ENCODE measurements at places on chromosomes 1 and 21.

DNA sequence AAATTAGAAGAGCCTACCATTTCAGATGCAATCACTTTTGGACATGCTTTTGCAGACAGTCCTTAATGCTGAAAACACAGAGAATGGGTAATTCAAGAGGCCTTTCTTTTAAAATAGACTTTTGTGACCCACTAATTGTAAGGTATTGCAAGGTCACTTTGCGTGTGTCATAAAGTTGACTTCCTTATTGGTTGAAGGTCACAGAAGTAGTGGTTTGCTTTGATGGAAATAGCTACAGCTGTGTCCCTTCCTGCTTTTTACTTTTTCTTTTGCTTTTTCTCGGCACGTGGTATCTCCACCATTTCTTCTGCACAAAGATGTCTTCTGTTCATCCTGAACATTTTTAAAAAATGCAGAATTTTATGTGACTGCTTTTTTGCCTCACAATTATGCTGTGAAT lies 146.8 kb downstream of the DYRK1A start:
- DNase-seq: no peak

- no peak for DNase-seq
Measured at GRCh38 chr1:242579528-242580235, 55.2 kb upstream of the PLD5 start.

GRCh38 chr1:211267204-211267857 lies 8.2 kb downstream of the RCOR3 start:
- DNase-seq: no peak

GRCh38 chr1:59480188-59480888 lies 183.4 kb downstream of the FGGY start:
- DNase-seq: no peak

DNA sequence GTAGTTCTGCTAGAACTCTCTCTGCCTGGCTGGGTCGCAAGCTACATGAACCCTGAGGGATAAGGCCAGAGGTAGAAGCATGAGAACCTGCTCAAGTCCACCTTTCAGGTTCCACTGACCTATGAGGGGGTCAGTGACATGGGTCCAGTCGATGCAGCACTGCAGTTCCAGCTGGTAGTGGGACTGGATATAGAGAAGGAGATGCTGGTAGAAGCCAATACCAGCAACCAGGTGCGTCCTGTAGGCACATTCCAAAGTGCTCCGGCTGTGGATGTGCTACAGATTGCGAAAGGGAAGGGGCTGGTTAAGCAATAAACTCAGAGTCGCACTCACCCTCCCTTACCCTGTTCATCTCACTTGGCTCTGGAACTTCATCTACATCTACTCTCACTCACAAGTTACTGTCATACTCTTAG lies 5.7 kb downstream of the SMG5 start:
- no peak for DNase-seq

DNA sequence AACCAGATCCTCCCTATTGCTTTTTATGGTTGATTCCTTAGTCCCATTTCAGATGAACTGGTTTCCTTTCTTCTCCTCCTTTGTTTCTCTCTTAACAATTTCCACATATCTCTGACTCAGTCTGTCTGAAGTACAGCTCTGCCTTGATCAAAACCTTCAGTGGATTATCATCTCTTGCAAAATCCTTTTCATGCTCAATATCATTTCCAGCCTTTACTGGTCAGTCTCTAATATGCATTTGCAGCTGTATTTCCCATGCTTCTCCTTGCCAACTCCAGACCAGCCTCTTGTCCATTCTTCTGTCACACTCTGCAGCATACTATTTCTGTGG lies 72.2 kb downstream of the SNX7 start:
- no peak for DNase-seq

DNA sequence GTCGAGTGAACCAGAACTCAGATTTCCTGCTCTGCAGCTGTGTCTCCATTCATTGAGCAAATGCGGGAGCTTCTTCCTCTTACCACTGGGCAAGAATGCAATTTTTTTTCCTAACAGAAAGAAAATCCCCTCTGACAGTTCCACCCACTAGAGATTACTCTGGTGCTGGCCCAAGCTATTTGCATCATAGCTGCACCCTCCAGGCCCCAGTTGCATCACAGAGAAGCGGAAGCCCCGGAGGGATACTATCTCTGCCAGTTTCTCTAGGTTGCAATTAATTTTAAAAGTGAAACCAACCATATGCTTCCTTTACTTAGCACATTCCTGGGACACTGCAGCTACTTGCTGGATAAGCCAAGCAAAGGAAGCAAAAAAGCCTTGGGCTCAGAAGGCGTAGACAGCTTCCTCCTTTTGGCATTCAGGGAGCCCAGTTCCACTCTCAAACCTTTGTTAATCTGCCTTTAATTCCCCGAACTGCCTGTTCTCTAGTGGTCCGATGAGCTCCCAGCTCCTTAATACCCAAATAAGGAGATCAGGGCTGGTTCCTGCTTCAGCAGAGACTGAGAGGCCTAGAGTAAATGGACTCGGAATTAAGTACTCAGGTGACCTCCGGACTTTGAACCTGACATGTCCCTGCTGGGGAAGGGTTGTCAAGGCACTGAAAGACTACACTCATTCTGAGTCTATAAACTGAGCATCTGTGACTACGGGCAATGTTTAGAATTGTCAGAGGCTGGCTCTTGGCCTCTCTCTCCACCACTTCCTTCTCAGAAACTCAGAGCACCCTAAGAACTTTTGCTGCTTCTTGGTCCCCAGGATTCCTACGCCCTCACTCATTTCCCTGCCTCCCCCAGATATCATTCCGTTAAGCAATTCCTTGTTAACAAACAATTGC lies 72.5 kb upstream of the TNFSF18 start:
- DNase-seq: peak; percentile 88

GRCh38 chr1:173257805-173258204 lies 50.7 kb upstream of the TNFSF4 start:
- DNase-seq: peak; percentile 76

DNA sequence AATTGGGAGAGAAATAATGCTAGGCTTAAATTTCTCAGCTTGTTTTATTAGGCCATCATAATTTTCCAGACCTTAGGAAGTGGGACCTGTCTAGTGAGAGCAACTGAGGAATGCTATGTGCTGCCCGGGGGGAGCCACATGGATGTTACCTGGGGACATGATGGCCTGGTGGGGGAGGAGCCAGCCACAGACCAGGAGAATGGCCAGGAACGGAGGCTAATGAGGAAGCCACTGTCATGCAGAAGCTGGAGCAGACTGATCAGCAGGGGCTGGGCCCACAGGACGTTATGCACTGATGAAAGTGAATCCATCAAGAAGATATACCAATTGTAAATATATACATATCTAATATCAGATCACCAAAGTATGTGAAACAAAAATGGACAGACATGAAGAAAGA lies 4.6 kb upstream of the KRTAP10-1 start:
- no peak for DNase-seq

DNA sequence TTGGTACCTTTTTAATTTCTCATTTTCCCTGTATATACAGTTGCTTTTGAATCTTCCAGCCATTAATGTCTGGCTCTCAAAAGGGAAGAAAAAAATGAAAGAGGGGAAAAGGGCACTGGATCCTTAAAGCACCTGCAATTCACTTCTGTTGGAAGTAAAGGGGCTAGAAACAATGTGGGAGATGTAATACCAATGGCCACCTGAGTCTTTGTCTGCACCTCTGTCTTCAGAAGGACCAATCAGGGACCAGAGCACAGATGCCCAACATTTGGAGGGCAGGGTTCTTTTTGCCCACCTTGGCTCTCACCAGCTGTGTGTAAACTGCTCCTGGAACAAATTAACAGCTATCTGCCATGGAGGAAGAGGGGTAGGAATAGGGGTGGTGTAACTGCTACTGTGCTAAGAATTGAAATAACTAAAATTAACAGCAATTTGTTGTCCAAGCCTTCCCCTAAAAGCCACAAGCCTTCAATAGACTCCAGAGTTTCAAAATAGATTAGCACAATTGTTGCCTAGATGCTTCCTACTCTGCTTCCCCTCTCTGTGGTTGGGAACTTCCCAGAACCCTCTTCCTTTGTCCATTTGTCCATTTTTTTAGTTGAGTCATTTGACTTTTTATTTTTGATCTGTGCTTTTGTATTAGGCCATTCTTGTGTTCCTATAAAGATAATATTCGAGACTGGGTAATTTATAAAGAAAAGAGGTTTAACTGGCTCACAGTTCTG lies 11.5 kb upstream of the LRRC8B start:
- DNase-seq: no peak

GRCh38 chr21:29172282-29172681 lies 41.8 kb downstream of the MAP3K7CL start:
- DNase-seq: no peak

DNA sequence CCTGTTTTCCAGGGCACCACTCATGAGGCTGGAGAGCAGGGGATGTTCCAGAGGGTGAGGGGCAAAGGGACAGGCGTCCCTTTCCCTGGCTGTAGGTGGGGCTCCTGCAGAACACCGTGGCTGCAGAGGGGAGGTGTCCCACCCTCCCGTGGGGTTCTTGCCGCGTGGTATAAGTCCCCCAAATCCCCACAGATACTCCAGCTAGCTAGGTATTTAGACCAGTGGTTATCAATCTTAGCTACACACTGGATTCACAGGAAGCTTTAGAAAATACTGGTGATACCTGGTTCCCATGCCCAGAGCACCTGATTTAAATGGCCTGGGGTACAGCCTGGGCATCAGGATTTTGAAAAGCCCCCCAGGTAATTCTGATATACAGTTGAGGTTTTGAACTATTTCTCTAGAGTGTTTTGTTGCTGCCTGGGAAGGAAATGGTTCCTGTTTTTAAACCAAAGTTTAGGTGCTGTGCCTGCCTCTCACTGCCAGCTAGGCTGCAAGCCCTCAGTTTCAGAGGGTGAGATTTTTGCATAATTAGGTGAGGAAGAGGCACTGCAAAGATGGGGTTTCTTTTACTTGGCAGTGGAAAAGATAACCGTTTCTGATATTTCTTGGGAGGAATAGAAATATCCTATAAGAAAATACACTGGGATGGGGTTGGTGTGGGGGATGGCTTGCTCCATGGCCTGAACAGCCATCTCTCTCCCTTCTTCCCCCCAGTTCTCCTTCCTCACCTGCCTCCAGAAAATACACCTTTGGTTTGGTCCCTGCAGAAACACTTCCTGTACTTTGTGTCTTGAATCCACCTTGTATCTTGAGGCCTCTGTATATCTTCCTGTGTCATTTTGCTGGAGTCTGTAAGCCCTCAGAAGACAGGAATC lies 51.7 kb downstream of the RASSF5 start:
- DNase-seq: no peak

DNA sequence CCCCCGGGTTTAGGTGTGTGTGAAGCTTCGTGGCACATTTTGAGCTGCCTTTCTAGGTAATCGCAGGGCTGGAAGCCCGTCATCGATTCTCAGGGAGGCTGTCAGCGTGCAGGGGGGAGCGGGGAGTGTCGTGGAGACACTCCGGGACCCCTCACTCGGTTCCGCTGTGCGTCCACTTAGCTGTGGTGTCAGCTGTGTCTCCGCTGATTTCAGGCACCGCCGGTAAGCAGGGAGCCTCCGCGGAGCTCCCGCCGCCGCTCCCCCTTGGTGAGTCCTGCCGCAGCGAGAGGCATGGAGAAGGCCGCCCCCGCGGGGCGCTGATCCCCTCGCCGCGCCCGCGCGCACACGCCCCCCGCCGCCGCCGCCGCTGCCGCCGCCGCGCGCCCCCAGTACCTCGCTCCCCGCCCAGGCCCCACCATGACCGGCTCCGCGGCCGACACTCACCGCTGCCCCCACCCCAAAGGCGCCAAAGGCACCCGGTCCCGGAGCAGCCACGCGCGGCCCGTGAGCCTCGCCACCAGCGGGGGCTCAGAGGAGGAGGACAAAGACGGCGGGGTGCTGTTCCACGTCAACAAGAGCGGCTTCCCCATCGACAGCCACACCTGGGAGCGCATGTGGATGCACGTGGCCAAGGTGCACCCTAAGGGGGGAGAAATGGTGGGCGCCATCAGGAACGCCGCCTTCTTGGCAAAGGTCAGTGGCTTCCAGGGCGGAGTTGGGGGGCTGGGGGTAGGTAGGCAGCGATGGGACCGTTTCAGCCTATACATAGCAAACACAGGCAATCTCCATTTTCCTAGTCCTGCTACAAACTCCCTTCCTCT lies 995 bp downstream of the VASH2 start:
- DNase-seq: no peak

GRCh38 chr1:20052386-20052785 lies 17.6 kb upstream of the PLA2G5 start:
- peak; percentile 52 for DNase-seq

All from fibroblast of lung (primary cell).